SK-N-DZ (cell line): ENCODE measurements at places on chromosomes 16 and 17.

DNA sequence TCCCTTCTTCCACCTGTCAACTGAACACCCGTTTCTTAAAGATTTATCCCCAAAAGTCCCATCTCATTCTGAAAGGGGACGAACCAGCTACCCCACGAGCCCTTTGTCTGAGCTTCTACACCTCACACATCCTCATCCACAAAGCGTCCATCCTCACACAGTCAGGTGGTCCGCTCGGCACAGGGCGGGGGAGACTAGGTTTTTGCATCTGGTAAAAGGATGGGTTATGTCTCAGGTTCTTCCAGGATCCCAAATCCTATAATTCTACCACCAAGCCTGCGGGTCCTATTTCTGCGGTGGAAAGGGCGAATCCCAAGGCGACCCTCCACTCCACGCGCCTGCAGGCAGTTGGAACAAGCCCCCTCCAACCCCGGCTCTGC is 458 bp downstream of the GFOD2 start:
- no peak for DNase-seq

- DNase-seq, result peak; percentile 77
Measured at GRCh38 chr16:4314532-4315185, 1.2 kb upstream of the GLIS2 start.

DNA sequence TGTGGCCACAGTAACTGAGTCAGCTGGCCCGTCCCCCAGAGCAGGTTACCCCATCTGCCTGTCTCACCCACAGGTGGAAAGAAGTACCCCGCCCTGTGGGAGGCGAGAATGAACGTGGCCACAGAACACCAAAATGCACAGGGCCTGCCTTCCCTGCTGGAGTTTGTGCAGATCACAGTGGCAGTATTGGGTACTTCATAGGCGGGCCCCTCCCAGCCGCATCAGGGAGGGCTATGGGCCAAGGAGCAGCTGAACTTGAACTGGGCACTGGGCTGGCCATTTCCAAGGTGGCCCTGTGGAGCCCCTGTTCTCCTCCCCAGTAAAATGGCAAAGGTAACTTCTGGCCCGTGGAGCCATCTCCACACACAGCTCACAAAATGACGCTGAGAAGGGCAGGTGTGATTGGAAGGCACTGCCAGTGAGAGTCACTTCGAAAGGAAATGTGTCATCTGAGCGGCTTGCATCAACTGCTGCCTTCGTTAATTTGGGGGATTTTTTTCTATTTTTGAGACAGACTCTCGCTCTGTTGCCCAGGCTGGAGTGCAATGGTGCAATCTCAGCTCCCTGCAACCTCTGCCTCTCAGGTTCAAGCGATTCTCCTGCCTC is 162.9 kb downstream of the ENGASE start:
- no peak for DNase-seq

DNA sequence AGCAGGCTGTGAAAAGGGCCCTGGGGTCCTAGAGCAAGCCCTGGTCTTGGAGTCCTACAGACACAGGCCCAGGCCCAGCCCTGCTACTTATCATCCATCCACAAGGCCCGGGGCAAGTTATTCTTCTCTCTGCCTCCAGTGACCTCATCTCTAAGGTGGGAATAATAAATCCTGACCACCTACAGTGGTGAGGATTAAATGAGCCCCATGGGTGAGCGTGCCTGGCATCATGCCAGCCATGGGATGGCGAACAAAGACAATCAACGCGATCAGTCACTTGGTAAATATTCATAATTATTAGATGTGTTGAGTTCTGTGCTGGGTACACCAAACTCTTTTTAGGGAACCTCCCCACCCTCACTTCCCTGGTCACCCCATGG is 5.5 kb downstream of the KRT15 start:
- DNase-seq, result no peak

- DNase-seq, result no peak
Measured at GRCh38 chr17:19016297-19016696, 11.7 kb upstream of the FAM83G start.

DNA sequence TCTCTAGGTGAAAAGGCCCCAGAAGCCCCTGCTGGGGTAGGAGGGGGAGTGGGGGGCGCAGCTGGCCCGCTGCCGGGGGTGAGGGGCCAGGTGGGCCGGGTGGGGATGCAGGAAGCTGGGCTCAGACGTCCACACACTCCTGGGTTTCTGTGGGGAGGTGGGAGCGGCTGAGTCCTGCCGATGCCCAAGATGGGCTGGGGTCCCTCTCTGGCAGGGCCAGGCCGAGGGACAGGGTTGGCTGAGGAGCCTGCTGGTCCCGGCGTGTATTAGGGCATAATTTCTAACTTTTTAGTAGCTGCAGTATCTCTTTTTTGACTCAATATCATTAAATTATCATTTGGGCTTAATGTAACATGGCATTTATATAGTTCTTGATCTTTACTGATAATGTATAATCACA is 121.4 kb upstream of the CORO6 start:
- DNase-seq, result no peak

DNA sequence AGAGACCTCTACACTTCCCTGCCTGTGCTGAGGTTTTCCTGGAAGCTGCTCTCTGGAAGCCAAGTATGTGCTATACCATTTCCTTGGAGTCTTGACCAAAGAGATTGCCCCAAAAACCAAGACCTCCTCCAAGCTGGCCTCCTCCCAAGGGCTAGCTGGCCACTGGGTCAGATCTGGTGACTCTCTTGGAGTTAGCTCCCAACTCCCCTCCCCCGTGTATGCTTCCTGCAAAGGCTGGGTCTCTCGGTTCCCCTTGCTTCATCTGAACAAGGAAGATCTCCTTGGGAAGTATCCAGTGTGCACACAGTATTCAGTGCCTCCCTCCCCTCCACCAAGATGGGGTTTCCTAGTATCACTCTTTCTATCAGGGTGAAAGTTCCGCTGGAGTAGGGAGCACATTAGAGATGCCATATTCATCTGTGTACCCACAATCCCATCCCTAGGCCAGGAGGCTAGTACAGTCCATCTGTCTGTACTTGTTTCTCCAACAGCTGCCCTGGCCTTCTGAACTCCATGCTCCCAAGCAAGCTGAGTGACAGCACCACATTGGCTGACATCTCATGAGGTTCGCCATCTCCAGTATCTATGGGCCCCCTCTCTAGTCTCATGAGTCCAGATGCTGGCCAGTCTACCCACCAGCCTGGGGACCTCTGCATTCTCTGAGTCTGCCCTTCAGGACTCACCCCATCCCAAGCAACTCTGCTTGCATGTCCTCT is 3.2 kb downstream of the GAS7 start:
- DNase-seq, result no peak

GRCh38 chr16:16063683-16064082 is 114.3 kb downstream of the ABCC1 start:
- no peak for DNase-seq

DNA sequence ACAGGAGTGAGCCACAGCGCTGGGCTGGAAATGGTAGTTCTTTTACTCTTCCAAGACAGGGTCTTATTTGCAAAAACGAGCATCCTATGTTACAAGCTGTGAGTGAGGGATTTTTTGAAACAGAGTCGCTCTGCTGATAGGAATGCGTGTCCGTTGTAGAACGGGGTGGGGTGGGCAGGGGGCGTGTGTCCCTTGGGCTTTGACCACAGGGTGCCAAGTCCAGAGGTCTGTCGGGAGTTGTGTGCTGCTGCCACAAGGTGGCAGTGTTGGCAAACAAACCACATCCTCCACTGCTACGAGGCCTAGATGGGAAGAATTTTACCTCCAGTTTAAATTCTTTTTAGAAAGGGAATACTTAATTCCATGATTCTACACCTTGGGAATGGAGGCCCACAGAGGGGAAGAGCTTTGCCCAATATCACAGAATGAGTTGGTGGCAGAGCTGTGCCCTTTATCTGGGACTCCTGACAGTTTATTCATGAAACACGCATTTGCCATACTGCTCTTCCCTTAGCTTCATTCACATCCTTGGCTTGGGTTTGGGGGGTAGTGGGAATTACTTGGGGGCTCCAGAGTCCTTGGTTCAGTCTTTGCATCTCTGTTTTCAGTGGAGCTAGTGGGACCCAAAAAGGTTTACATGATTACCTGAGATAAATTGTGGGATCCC is 30.6 kb upstream of the ETV4 start:
- peak; percentile 76 for DNase-seq

DNA sequence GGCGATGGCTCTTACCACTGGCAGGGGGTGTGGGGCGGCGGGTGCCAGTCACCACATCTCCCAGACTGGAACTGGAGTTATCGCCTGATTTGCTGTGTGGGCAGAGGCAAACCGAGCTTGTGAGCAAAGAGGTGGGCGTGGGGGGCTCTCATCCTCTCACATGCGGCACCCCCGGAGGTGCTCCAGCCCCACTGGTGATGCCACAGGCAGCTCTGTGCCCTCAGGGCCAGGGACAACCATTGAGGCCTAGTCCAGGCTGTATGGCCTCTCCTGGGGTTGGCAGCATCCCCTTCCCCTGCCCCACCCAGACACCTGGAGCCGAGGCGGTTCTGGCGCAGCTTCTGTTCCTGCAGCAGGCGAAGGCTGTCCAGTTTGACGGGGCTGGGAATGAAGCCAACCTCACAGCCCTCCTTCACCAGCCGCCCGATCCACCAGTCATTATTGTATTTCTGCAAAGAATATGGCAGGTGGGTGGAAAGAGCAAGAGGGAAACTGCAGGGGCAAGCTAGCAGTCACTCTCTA is 10.9 kb downstream of the CACNB1 start:
- DNase-seq, result no peak

DNA sequence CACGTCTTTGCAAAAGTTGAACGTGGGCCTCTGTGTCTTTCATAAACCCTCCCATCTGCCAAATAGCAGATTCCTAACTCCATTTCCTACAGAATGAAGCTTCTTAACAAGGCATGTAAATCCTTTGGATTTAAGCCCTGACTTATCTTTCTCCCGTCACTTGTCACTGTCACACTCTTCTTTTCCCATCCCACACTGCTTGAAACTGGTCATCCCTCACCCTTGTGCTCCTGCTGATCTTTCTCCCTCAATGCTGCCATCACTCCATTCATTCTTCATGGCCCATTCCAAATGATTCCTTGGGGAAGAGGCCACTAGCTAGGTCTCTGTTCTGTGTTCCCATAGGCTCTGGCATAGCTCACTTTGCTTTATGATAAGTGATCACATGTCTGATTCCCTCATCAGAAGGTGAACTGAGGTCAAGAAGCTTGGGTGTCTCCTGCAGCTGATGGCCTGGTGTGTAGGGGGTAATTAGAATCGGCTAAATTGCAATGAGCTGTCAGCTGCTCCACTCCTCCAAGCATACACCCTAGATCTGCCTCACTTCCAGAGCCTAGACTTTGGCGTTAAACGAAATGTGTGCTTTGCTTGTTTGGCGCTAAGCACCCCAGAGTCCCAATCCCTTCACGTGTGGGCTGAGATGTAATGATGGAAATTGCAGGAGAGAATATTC is 61.7 kb downstream of the PECAM1 start:
- peak; percentile 19 for DNase-seq

DNA sequence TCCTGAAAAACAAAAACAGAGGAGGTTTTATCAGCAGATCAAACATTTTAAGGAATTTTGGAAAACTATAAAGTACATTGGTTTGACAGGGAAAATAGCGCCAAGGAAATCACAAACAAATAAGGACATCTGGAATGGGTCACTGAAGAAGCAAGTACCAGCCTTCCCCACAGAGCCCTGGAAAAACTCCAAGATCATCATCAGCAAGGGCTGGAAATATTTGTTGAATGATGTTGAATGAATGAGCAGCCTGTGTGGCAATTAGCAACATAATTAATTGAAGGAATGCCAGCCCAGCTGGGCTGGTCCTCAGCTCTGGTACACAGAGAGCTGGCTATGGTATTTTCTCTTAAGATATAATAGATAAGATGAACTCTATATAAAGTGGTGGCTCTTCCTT is 290.4 kb downstream of the HS3ST3A1 start:
- no peak for DNase-seq
